ENCODE measurements at places on chromosomes 3 and 15.

GRCh38 chr3:49460188-49460890 lies 9.7 kb upstream of the DAG1 start:
- no peak for DNase-seq

GRCh38 chr3:2303566-2303965 lies 204.9 kb downstream of the CNTN4 start:
- DNase-seq, result peak; percentile 67

- DNase-seq, result no peak
Measured at GRCh38 chr15:93862791-93863190, 368.6 kb upstream of the MCTP2 start.

DNA sequence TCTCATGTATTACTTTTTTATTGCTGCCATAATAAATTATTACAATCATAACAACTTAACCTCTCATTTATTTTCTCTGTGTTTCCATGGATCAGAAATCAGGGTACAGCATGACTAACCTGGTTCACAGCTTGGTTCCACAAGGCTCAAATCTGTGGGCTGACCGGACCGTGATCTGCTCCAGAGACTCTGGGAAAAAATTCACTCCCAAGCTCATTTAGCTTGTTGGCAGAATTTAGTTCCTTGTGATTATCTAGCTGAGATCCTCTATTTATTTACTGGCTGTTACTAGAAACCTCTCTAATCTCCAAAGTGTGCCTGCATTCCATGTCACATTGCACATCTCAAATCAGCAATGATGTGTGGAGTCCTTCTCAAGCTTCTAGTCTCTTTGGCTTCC lies 386.6 kb downstream of the DIPK2A start:
- DNase-seq, result no peak

- DNase-seq, result no peak
Measured at GRCh38 chr15:47422881-47423665, 294.2 kb upstream of the SEMA6D start.

All from H1 (cell line).